ENCODE measurements at places on chromosomes 2 and 18. TPM values are rescaled to one million over a fixed set of nuclear protein-coding genes. Genes with fewer than 3 reads are reported as not detected.

Gene SMYD5
- 48.7 TPM for total RNA-seq

DNA sequence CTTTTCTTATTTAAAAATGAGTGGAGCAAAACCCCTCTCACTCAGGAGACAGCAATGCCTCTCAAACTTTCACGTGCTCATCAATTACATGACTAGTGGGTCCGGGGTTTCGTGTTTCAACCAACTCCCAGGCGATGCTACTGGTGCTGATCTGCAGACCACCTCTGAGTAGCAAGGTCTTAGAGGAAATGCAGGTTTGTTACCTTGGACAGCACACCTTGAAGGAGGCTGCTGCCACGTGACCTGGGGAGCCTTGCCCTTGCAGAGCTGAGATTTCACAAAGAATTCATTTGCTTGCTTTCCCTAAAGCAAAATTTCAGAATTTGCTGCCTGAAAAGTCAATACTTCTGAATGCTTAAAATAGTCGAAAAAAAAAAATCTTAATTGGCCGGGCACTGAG lies 32.4 kb downstream of the SMIM21 start:
- H3K36me3 ChIP-seq, result no peaks in the 10 kb centered on the region
- H3K4me1 ChIP-seq, result no peaks in the 10 kb centered on the region
- H3K27ac ChIP-seq, result no peak overlapping the region

GRCh38 chr2:101502095-101502494 lies 27.2 kb upstream of the RFX8 start:
- no peak for DNase-seq
- H3K4me1 ChIP-seq, result peaks cover 19% of the 10 kb centered on the region
- H3K27ac ChIP-seq, result no peak overlapping the region
- no peaks in the 10 kb centered on the region for H3K36me3 ChIP-seq

DNA sequence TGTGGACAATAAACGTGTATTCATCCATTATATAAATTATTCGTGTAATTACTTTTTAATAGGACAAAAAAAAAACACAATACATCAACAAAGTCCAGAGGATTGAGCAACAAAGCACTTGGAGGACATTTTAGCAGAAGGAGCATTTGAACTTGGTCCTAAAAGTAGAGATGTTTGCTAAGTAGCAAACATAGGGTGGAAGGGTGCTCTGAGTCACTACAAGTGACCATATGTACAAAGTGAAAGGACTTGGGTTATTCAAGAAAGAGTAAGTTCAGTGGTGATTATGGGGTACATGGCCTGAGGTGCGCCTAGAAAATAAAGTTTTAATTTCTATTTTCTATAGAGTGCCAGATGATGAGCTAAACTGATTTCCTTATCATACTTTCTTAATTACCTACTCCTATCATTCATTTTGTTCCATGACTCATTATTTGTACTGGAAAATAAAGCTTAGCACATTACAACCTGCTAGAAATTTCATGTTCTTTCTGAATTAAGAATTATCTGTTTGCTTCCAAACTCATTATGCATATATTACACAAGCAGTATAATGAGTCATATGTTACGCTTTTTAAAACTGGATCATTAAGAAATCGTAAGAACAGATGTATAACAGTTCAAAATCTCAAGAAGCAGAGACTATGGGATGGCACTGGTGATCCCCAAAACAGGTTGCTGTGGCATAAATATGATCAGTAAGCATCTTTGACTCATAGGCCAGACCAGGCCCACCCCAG lies 13.1 kb upstream of the PPP1R1C start:
- H3K36me3 ChIP-seq, result no peaks in the 10 kb centered on the region
- H3K27ac ChIP-seq, result no peak overlapping the region
- H3K27me3 ChIP-seq, result peaks cover 18% of the 10 kb centered on the region
- DNase-seq, result no peak

Data from activated T-helper 2 cell treated with anti-CD3 and anti-CD28 coated beads, Interferon-gamma antibody, Interleukin-2, Interleukin-4, amounts not matched to agents 10 μg/mL and 5 μg/mL and 100 μg/mL, durations not matched to agents 14 hours and 24 hours and 36 hours (primary cell).